ENCODE measurements at places on chromosomes 13 and 19.
A peak's percentile ranks its signal among the peaks of the same experiment; 100 is the strongest.

DNA sequence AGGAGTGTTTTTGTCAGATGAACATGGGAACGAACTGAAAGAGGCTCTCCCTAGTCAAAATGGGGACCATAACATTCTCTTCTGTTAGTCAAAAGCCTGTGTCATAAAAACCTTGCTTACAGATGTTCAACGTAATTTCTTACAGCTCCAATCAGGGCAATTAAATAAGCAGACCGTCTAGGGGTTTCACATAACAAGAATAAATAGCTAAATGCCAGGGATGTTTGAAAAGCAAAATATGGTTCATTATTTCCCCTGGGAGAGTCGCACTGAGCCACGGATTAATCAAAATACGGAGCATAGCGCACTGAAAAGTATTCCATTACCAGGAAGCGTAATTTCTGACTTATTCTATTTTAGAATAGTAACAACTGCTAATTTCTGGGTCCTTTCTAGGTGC lies 63.7 kb upstream of the MRI1 start:
- no peak for DNase-seq

- peak; percentile 2 for DNase-seq
Observed at GRCh38 chr19:21519488-21519887, 14.1 kb downstream of the ZNF429 start.

- DNase-seq, result peak; percentile 45
Observed at GRCh38 chr19:932648-933552, 7.1 kb downstream of the ARID3A start.

- peak; percentile 88 for DNase-seq
Observed at GRCh38 chr19:2461751-2462634, 5.2 kb upstream of the LMNB2 start.

GRCh38 chr19:17997969-17998826 lies 9.8 kb upstream of the ARRDC2 start:
- DNase-seq, result no peak
